Activated CD8-positive, alpha-beta memory T cell treated with anti-CD3 and anti-CD28 coated beads for 1 hour (primary cell): ENCODE measurements at places on chromosomes 3 and 15.

DNA sequence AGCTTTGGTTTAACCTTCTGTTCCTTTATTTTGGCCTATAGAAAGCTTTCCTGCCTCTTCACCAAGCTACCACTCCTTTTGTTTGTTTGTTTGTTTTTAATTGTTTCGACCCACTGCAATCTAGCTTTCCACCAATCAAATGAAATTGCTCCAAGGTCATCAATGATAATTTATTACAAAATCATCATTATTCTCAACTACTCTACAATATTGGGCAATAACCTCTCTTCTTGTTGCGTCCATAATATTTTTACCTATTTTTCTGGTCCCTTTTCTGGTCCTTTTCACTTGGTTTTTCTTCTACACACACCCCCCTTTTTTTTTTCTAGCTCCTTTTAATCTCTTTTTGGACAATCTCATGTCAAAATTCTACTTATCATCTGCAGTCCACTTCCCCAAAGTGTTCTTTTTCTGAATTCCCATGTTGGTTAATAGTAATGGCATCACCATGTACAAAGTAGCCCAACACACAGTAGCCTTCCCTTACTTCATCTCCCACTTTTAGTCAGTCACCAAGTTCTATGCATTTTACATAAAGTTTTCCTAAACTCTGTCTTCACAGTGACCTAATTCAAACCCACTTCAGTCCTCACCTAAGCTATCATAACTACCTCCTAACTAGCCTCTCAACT lies 11.0 kb upstream of the ANKRD28 start:
- no peak for DNase-seq

DNA sequence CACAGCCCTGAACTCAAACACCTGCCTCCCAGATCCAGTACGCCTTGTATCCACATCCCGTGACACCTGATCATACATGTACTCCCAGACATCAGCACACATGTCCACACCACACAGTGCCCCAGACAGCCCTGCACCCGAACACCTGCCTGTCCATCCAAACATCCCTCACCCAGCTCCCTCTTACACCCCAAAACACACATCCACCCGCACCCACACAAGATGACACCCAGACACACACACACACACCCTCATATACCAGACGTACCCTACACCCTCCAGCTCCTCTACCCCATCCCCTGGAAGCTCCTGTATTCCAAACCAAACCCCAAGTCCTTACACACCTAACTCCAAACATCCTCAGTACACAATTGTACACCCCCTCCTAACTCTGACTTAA lies 735 bp downstream of the CAMK1 start:
- no peak for DNase-seq

DNA sequence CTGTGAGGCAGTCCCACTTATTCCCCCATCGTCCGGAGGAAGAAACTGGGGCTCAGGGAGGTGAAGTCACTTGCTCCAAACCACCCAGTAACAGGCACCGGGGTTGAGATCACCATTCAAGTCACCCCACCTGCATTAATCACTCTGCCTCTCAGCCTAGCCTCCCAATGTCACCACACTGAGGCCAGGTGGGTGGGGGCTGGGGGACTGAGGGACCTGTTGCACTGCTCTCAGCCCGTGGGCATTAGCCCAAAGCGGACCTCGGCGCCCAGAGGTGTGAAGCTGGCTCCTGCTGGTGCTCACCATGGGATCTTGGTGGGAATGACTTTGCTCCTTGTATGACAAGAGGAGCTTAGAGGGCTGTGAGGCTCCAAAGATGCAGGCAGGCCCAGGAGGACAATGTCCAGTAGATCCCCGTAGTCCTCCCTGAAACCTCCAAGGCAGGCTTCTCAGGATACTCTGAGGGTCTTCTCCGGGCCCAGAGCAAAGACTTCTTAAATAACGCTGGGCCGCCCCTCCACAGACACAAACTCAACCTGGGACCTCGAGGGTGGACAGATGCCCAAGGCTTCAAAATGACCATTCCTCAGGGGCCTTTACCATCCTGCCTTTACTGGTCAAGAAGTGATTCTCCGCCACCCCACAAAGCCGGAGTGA lies 1.7 kb downstream of the NT5DC2 start:
- DNase-seq: no peak

- DNase-seq: no peak
Measured at GRCh38 chr3:82939491-82940097, 1178.1 kb upstream of the GBE1 start.
